NCI-H1092 (cell line): ENCODE measurements at places on chromosomes 6 and 20.

- DNase-seq = no peak
These were observed 57.0 kb upstream of the BMP6 start for GRCh38 chr6:7668936-7669335.

DNA sequence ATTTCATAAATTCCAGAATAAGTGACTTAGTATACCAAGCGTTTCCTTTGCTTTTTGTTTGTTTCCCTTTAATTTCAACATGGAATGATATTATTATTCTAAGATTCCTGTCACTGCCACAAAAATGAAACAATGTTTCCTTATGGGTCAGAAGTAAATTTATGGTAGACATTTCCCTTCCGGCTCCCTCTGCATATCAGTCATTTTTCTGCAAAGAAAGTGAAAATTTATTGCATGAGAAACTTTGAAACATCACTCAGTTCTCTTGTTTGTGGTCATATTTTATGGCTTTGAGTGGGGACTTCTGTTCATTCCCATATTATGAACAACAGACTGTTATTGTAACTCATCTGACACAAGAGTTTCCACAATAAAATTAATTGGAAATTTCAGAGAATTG, 97.8 kb downstream of the NKAIN2 start:
- no peak for DNase-seq

DNA sequence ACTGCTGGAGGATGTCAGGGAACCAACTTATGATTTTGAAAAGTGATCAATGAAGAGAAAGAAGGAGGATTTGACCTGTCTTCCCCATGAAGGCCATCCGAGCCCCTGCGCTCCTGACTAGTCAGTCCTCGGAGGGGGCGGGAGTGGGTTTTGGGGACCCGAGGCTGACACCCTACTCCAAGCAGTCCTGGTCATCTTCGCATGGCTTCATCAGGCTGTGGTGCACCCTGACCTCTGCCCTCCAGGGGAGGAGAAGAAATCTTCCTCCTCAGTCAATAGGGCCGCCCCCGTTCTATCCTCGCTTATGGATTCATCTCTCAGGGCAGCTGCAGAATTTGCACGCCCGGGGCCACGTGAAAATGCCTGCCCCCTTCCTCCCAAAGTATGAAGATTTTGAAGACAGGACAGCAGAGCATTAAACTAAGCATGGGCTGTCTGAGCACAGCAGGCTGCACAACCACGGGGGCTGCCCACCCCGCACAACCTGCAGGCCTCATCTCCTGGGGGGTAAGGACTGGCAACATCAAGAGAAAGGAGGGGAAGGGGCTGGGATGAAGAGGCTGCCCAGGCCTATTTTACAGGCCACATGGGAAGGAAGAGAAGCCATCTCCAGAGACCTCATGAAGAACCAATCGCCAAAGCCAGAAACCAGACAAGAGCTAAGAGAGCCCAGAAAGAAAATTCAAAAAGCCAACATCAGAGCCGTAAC, 138.1 kb upstream of the PHACTR3 start:
- no peak for DNase-seq

- DNase-seq = no peak
These were observed 15.8 kb downstream of the ADNP start for GRCh38 chr20:50915424-50915823.

- no peak for DNase-seq
These were observed 815 bp downstream of the UTRN start for GRCh38 chr6:144285798-144286502.

GRCh38 chr6:108157981-108158525, 7.8 kb upstream of the NR2E1 start:
- DNase-seq = no peak

DNA sequence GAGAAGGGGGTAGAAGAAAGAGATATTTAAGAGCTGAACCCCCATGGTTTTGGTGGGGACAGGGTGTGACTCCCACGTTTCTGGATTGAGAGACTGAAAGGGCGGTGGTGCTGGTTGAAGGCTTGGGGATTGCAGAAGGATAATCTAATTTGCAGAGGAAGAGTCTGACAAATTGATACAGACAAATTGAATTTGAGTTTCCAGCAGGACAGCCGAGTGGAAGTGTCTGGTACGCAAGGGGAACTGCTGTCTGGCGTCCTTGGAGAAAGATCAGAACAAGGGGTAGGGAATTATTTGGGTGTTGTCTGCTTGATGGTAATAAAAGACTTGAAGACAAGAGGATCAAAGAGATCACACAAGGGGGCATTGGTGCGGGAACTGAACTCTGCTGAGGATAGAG, 40.5 kb upstream of the MDGA1 start:
- no peak for DNase-seq

DNA sequence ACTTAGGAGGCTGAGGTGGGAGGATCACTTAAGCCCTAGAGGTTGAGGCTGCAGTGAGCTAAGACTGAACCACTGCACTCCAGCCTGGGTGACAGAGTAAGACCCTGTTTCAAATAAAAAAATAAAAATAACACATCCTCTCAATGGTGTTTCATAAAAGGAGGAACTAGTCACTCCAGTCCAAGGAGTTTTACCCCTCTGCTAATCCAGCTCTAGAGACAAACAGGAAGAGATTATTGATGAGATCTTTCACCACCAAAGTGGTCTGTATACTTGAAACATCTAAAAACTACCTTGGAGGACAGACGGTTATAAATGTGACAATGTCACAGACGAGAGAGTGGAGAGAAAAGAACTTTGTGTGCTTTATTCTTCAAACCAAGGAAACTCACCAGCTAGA, 58.2 kb downstream of the PIGU start:
- no peak for DNase-seq

- no peak for DNase-seq
These were observed 773 bp downstream of the SMAP1 start for GRCh38 chr6:70668499-70668812.

DNA sequence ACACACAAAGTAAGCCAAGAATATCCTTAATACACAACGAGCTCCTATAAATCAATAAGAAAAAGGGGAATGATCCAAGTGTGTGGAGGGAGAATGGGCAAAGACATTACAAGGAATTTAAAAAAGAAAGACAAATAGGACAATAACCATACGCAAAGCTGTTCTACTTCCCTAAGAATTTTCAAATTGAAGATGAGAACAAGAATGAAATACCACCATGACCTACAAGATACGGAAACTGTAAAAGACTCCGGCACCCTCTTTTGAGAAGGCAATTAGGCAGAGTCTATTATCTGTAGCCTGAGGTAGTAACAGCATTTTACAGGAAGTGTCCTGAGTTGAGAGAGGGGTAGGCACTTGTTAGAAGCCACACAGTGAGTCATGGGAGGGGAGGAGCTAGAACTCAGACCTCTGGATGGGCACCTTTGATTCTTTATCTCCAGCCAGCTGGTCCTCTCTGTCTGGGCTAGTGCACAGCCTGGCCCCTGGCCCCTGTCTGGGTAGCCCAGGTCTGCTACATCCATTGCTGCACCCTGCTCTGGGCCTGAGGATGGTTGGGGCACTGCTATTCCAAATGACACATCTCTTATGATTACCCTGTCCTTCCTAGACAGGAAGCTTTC, 15.3 kb downstream of the RSPO4 start:
- DNase-seq = no peak

DNA sequence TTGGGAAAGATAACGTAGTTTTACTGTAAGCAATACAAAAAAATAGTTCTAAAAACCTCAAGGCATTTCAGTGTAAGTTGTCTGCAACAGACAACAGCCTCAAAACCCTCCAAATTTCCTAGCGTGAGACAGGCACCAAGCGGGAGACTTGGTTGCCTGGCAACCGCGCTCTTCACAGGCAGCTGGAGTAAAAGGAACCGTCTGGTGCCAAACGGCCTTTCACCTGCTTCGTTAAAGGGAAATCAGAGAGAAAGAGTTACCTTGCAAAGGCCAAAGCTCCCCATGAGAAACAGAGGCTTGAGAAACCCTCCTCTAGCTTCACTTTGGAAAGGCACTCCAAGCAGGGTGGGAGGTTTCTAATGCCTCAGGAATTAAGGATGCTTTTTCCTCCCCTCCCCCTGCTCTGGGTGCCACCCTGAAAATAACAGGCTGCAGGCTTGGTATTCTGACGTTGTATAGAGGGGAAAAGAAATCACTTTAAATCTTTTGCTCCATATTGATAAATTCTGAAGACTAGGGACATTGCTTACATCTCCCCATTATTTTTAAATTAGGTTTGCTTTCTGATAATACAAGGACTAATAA, 129.7 kb upstream of the UFL1 start:
- peak; percentile 92 for DNase-seq

GRCh38 chr6:27296106-27296783, 15.8 kb downstream of the POM121L2 start:
- no peak for DNase-seq

DNA sequence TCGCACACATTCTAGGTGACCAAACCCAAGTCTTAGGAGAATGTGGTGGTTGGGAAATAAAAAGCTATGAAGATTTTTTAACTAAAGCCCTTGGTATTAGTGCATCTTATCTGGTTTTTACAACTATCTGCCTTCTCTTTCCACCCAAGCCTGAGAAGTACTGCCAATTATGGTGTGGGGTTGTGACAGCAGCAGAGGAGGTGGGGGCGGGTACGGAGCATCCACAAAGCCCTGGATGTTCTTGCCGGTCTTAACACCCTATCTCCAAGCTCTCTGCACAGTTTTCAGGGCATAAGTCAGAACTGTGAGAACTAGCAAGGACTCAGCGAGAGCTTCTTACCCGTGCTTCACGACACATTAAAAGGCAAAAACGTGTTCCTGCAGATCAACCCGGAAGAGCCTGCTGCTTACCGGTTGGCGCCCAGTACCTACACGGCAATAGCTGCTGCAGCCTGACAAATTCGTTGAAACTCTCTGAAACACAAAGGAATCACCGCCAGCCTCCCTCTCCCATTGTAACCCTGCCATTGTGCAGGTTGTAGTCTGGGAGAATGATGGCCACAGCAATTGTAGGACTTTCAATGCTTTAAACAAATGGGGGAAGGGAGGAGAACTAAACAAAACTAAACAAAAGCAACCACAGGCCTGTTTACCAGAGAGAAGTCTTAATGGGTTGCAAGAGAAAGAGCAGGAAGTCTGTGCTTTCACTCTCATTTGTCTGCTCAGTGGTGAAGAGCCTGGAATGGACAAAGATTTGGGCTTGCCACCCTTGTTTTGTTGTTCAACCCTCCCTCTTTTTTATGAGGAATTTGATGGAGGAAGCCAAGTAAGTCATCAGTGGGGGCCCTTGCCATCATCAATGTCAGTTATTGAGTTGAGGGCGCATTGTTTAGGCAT, 461.0 kb upstream of the JARID2 start:
- no peak for DNase-seq

DNA sequence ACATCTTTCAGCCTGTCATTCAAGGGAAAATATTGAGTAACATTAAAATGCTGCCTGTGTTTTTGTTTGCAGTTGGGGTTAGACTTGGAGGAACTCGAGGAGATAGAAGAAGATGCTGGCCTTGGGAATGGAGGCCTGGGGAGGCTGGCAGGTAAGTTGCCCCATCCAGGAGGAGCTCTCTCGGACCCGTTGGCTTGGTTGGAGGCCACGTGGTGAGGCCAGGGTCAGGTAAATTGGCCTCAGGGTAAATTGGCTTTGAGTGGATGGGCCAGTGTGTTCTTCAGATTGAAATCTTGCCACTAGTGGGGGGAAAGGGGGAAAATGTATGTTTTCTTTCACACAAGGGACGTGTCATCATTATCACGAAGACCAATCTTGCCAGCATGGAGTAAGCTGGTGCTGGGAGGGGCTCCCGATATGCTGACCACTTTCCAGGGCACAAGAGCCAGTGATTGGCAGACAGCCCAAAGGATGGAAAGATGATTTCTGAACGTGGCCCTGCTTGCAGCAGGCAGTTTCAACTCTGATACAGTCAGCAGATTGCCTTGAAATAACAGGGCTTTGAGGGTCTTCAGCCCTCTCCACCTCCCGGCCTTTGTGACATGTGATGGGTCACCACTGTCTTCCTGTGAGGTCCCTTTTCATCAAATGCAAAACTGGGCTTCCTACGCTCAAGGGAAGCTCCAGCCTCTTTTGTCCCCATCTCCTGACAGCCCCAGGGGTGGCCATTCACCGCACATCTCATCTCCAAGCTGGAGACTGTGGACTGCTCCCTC, 21.4 kb downstream of the PYGB start:
- DNase-seq = no peak

GRCh38 chr6:119161438-119161837, 83.0 kb upstream of the FAM184A start:
- DNase-seq = no peak

- DNase-seq = peak; percentile 2
These were observed 50.8 kb upstream of the NRN1 start for GRCh38 chr6:6057442-6058053.

DNA sequence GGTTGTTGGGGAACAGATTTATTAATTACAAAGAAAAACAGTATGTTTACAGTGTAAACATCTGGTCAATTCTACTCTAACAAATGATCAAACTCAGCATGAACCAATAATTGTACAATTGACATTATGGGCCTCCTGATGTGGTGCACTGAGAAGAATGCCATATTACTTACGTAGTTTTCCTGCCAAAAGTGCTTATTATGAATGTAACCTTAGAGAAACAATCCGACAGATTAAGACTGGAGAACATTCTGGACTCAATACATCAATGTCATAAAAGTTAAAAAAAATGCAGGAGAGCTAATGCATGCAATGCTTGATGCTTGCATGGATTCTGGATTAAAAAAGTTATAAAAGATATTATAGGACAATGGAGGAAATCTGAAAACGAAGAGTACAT, 69.0 kb downstream of the LYRM4 start:
- DNase-seq = no peak

DNA sequence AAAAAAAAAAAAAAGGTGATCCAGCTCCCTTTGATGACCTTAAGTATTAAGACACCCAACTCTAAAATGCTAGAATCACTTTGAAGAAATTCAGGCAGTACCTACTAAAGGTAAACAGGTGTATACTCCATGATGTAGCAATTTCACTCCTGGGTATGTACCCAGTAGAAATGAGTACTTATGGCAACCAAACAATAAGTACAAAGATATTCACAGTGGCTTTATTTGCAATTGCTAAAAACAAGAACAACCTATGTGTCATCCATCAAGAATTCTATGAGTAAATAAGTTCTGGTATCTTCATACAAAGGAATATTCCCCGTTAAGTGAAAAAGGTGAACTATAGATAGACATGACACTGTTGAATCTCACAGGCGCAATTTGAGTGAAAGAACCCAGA, 29.4 kb downstream of the MDGA1 start:
- no peak for DNase-seq

DNA sequence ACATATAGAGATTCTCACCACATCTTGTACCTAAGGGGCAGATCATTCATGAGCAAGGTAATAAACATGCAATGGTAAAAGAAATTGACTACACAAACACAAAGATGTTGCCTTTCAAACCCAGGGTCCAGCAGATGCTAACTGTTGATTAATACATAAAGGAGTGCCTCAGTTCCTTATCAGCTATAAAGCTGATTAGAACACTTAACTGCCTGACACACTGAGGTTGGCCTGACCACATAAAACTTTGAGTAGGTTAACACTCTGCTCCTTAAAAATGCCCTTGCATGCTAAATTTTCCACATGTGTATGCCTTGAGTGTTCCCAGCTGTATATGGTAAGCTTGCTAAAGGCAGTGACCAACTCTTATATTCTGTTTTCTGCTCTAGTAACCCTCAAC, 14.9 kb downstream of the CRISP2 start:
- DNase-seq = no peak

DNA sequence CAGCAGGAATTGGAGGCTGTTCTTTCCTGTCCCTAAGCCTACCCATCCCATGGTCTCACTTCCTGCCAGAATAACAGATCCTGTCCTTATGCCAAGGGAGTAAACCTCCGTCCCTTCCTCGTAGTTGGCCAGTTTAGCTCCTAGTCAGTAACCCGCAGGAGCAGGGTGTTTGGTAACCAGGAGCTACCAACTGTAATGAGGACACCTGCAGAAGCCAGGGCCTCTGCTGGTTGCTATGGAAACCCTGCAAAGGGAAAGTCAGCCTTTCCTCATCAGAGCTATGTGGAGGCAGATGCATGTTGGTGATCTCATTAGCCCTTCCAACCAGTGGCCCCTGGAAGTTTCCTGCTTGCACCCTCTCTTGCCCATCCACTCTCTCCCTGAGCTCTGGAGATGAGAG, 368.2 kb upstream of the SULF2 start:
- peak; percentile 76 for DNase-seq
